ENCODE measurements at places on chromosomes 13 and 19. TPM values are rescaled to one million over a fixed set of nuclear protein-coding genes. Genes with fewer than 3 reads are reported as not detected.
A peak's percentile ranks its signal among the peaks of the same experiment; 100 is the strongest.

DNA sequence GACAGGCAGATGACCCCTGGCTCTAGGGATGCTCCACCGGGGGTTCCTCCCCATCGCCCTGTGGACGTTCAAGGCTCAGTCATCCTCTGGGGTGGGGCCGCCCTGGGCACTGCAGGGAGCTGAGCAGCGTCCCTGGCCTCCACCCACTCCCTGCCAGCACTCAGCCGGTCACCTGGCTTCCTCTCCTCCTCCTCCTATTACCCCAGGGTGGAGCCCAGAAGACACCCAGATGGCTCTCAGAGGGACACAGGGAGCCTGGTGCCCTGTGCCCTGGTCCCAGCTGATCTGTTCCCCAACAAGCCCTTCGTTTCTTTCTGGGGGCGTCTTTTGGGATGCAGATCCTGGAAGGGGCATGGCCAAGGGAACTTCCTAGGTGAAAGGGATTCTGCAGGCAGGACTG, 3.7 kb upstream of the MKNK2 start:
- no peak overlapping the region for H3K4me3 ChIP-seq
- peak overlapping the region; percentile 99 for H3K27ac ChIP-seq
- peaks cover 55% of the 10 kb centered on the region for H3K4me1 ChIP-seq
- DNase-seq, result peak; percentile 81

The NAPSA gene
- total RNA-seq, result 3.3 TPM

The TSPAN16 gene
- not detected for total RNA-seq

The SMARCA4 gene
- total RNA-seq, result 460 TPM

DNA sequence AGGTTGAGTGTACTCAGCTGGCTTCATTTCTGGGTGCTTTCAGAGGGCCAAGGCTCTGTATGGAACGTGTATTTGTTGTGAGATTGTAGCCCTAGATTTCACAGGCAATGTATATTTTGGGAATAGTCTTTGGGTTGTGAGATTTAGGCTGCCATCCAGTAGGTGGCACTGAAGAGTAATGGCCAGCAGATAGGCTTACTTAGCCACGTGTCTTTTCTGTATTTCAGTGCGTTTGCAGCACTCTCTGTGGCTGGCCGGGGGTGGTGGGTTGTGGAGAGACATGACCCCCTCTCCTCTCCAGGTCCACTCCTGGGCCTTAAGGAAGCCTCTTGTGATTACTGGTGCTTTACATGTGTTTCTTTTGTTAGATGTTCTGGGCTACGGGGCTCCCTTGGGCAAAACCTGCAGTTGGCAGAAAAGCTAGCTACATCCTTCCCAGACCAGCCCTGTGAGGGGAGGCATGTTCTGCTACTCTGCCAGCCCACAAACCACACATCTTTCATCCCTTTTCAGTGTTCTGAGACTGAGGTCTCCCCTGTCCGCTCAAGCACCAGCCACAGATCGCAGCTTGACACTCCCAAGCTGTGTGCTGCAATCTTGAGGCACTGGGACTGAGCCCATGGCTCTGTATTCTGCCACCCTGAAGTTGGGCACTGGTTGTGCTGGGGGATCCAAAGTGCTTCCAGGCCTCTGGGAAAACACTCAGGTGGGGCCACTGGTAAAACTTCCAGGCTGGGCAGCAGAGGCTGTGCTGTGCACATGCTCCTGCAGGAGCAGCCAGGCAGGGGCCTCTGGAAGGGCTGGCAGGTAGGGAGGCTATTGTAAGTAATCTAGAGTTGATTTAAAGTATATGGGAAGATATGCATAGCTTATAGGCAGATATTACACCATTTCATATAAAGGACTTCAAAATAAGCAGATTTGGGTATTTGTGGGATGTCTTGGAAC, 1096.8 kb upstream of the PCDH20 start:
- H3K27ac ChIP-seq, result no peak overlapping the region
- peak; percentile 9 for DNase-seq
- H3K4me3 ChIP-seq, result no peak overlapping the region
- H3K4me1 ChIP-seq, result no peaks in the 10 kb centered on the region

The C19orf73 gene
- total RNA-seq, result 7.5 TPM

- H3K27ac ChIP-seq, result no peak overlapping the region
- H3K27me3 ChIP-seq, result peaks cover 28% of the 10 kb centered on the region
- no peak for DNase-seq
- no peak overlapping the region for H3K4me3 ChIP-seq
- no peaks in the 10 kb centered on the region for H3K36me3 ChIP-seq
Observed at GRCh38 chr19:35793381-35794165, 18.2 kb downstream of the ARHGAP33 start.

GRCh38 chr13:73767191-73767741, 366.9 kb downstream of the KLF12 start:
- peaks cover 26% of the 10 kb centered on the region for H3K4me1 ChIP-seq
- no peak overlapping the region for H3K4me3 ChIP-seq
- H3K27me3 ChIP-seq, result no peaks in the 10 kb centered on the region
- no peaks in the 10 kb centered on the region for H3K36me3 ChIP-seq
- no peak for DNase-seq

The TBXA2R gene
- 0.79 TPM for total RNA-seq

The CLEC4M gene
- not detected for total RNA-seq

- H3K27ac ChIP-seq, result no peak overlapping the region
- no peaks in the 10 kb centered on the region for H3K27me3 ChIP-seq
- no peak for DNase-seq
- no peaks in the 10 kb centered on the region for H3K36me3 ChIP-seq
- no peak overlapping the region for H3K4me3 ChIP-seq
Observed at GRCh38 chr13:73880365-73880764, 253.8 kb downstream of the KLF12 start.

- no peak overlapping the region for H3K4me3 ChIP-seq
- no peaks in the 10 kb centered on the region for H3K36me3 ChIP-seq
- H3K27ac ChIP-seq, result no peak overlapping the region
- H3K4me1 ChIP-seq, result peaks cover 8% of the 10 kb centered on the region
- H3K27me3 ChIP-seq, result peaks cover 41% of the 10 kb centered on the region
Observed at GRCh38 chr19:17021793-17022590, 4.6 kb downstream of the CPAMD8 start.

The IGFL2 gene
- total RNA-seq, result not detected

The SIGLEC10 gene
- total RNA-seq, result 4.9 TPM

- no peaks in the 10 kb centered on the region for H3K27me3 ChIP-seq
- H3K4me1 ChIP-seq, result peaks cover 17% of the 10 kb centered on the region
- H3K36me3 ChIP-seq, result no peaks in the 10 kb centered on the region
- DNase-seq, result peak; percentile 75
Observed at GRCh38 chr19:28468701-28469459, 744.1 kb downstream of the UQCRFS1 start.

GRCh38 chr13:33644581-33645543, 173.1 kb upstream of the RFC3 start:
- H3K36me3 ChIP-seq, result no peaks in the 10 kb centered on the region
- no peaks in the 10 kb centered on the region for H3K27me3 ChIP-seq
- H3K4me3 ChIP-seq, result no peak overlapping the region
- H3K27ac ChIP-seq, result peak overlapping the region; percentile 62
- DNase-seq, result no peak
- peaks cover 6% of the 10 kb centered on the region for H3K4me1 ChIP-seq

- no peak overlapping the region for H3K27ac ChIP-seq
- no peak overlapping the region for H3K4me3 ChIP-seq
- DNase-seq, result no peak
- H3K36me3 ChIP-seq, result no peaks in the 10 kb centered on the region
- no peaks in the 10 kb centered on the region for H3K4me1 ChIP-seq
Observed at GRCh38 chr13:33649212-33649878, 168.6 kb upstream of the RFC3 start.

- no peak for DNase-seq
- H3K4me1 ChIP-seq, result no peaks in the 10 kb centered on the region
- no peaks in the 10 kb centered on the region for H3K36me3 ChIP-seq
- no peak overlapping the region for H3K4me3 ChIP-seq
Observed at GRCh38 chr13:112333756-112334543, 42.2 kb upstream of the SPACA7 start.

- H3K36me3 ChIP-seq, result no peaks in the 10 kb centered on the region
- no peak for DNase-seq
- no peak overlapping the region for H3K27ac ChIP-seq
- no peak overlapping the region for H3K4me3 ChIP-seq
- no peaks in the 10 kb centered on the region for H3K27me3 ChIP-seq
Observed at GRCh38 chr13:44389876-44390275, 16.3 kb downstream of the SERP2 start.

- H3K36me3 ChIP-seq, result no peaks in the 10 kb centered on the region
- no peak overlapping the region for H3K27ac ChIP-seq
- H3K4me1 ChIP-seq, result no peaks in the 10 kb centered on the region
- no peak overlapping the region for H3K4me3 ChIP-seq
Observed at GRCh38 chr19:37136111-37136510, 36.4 kb downstream of the ZNF585A start.

The PROZ gene
- not detected for total RNA-seq

GRCh38 chr19:16217716-16218451, 20.2 kb downstream of the AP1M1 start:
- H3K4me3 ChIP-seq, result no peak overlapping the region
- no peaks in the 10 kb centered on the region for H3K27me3 ChIP-seq
- no peak overlapping the region for H3K27ac ChIP-seq
- no peaks in the 10 kb centered on the region for H3K4me1 ChIP-seq
- no peak for DNase-seq

DNA sequence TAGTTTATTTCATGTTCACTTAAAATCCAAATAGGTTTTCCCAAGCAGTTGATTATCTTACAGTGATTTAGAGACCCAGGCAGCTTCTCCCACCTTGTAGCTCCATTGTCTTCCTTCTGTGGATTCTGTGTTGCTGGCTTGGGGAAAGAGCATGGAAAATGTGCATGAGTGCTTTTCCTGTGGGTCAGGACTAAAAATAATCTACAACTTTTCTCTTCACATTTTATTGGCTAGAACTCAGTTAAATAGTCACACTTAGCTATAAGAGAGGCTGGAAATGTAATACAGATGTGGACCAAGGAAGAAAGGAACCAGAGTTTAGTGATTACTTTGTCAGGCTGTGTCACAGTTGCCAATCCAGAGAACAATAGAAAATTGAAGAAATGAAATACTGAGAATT, 198.8 kb downstream of the NBEA start:
- H3K4me3 ChIP-seq, result no peak overlapping the region
- no peaks in the 10 kb centered on the region for H3K4me1 ChIP-seq
- no peak for DNase-seq
- H3K36me3 ChIP-seq, result no peaks in the 10 kb centered on the region
- no peaks in the 10 kb centered on the region for H3K27me3 ChIP-seq
- H3K27ac ChIP-seq, result no peak overlapping the region

- no peak for DNase-seq
- no peaks in the 10 kb centered on the region for H3K36me3 ChIP-seq
- no peak overlapping the region for H3K4me3 ChIP-seq
- no peak overlapping the region for H3K27ac ChIP-seq
- no peaks in the 10 kb centered on the region for H3K4me1 ChIP-seq
Observed at GRCh38 chr13:91406619-91407018, 8.2 kb downstream of the GPC5 start.

The NUDT19 gene
- 4.2 TPM for total RNA-seq

GRCh38 chr19:30390356-30390988, 18.3 kb downstream of the ZNF536 start:
- no peak overlapping the region for H3K4me3 ChIP-seq
- no peaks in the 10 kb centered on the region for H3K36me3 ChIP-seq
- DNase-seq, result no peak
- no peak overlapping the region for H3K27ac ChIP-seq
- no peaks in the 10 kb centered on the region for H3K27me3 ChIP-seq
- no peaks in the 10 kb centered on the region for H3K4me1 ChIP-seq

The PSG7 gene
- total RNA-seq, result not detected

The SELENOV gene
- total RNA-seq, result not detected

The CAPN12 gene
- total RNA-seq, result not detected

GRCh38 chr19:41792513-41793413, 3.6 kb upstream of the CEACAM3 start:
- H3K27ac ChIP-seq, result no peak overlapping the region
- no peaks in the 10 kb centered on the region for H3K36me3 ChIP-seq
- no peaks in the 10 kb centered on the region for H3K4me1 ChIP-seq
- H3K4me3 ChIP-seq, result no peak overlapping the region

The NOVA2 gene
- 2.2 TPM for total RNA-seq

DNA sequence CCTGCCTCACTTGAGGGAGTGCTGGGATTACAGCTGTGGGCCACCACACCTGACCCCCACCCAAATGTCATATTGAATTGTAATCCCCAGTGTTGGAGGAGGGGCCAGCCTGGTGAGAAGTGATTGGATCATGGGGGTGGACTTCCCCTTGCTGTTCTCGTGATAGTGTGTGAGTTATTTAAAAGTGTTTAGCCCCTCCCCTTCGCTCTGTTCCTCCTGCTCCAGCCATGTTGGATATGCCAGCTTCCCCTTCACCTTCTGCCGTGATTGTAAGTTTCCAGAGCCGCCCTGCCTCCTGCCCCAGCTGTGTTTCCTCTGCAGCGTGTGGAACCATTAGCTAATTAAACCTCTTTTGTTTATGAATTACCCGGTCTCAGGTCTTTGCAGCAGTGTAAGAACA, 13.7 kb downstream of the CHAMP1 start:
- no peak for DNase-seq
- H3K4me3 ChIP-seq, result no peak overlapping the region
- no peaks in the 10 kb centered on the region for H3K36me3 ChIP-seq

GRCh38 chr13:107807306-107808073, 407.8 kb downstream of the LIG4 start:
- no peak overlapping the region for H3K4me3 ChIP-seq
- DNase-seq, result no peak
- no peaks in the 10 kb centered on the region for H3K27me3 ChIP-seq
- H3K27ac ChIP-seq, result no peak overlapping the region
- no peaks in the 10 kb centered on the region for H3K4me1 ChIP-seq

DNA sequence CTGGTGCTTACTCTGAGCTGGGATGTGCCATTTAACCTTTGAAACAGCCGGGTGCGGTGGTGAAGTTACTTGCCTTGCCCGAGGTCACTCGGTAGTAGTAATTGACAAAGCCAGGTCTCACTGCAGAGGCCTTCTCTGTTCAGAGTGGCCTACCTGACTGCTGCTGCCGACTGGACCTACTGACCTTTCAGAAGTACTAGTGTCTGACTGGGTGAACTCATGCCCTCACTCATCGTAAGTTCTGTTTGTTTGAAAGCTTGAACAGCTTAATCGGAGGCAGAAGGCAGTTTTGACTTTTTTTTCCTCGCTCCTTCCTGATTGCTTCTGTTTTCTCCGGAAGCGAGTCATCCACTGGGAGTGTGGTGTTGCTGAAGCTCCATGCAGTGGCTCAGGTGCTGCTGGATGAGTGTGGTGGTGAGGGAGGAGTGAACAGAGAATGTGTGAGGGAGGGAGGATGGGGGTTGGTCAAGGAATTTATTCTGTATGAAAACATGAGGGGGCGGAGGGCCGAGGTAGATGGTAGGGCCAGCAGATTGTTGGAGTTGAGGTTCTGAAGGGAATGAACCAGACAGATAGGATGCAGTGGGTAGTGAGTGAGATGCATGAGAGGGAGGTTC, 2.7 kb downstream of the SPINT2 start:
- no peaks in the 10 kb centered on the region for H3K36me3 ChIP-seq
- peaks cover 5% of the 10 kb centered on the region for H3K4me1 ChIP-seq
- peak; percentile 61 for DNase-seq
- peak overlapping the region; percentile 70 for H3K4me3 ChIP-seq
- peak overlapping the region; percentile 92 for H3K27ac ChIP-seq

The KRTDAP gene
- total RNA-seq, result not detected

The DLL3 gene
- total RNA-seq, result not detected

GRCh38 chr19:861141-861755, 1.8 kb downstream of the CFD start:
- peaks cover 37% of the 10 kb centered on the region for H3K27me3 ChIP-seq
- no peak for DNase-seq
- peaks cover 42% of the 10 kb centered on the region for H3K4me1 ChIP-seq
- H3K4me3 ChIP-seq, result peak overlapping the region; percentile 45

The SULT2B1 gene
- 0.32 TPM for total RNA-seq

GRCh38 chr13:63909726-63910375, 2494.2 kb upstream of the PCDH20 start:
- no peaks in the 10 kb centered on the region for H3K27me3 ChIP-seq
- no peaks in the 10 kb centered on the region for H3K4me1 ChIP-seq

The ADAMTSL5 gene
- total RNA-seq, result not detected
